ENCODE measurements at places on chromosomes 1 and 21.

GRCh38 chr1:50270926-50271325 lies 152.3 kb downstream of the DMRTA2 start:
- no peak for DNase-seq

DNA sequence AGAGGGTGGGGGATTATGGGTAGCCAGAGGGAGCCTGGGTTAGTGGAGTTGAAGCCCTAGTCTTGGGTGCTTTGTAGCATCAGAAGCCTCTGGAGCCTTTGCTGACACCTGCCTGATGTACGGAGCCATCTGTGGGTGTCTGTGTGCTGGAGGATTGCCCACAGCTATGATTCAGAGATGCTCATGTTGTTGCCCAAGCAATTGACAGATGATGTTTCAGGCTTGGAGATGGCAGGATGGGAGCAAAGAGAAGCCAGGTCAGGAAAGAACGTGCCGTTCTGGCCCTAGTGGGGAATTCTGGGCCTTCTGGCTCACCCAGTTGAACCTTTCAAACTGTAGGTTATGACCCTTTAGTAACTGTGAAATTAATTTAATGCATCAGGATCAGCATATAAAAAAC lies 27.6 kb downstream of the COQ8A start:
- DNase-seq: no peak

- DNase-seq: no peak
Observed at GRCh38 chr21:36710729-36711048, 11.8 kb downstream of the SIM2 start.

- no peak for DNase-seq
Observed at GRCh38 chr1:27106561-27107323, 48.2 kb downstream of the SLC9A1 start.
